ENCODE measurements at places on chromosomes 6 and 20. TPM values are rescaled to one million over a fixed set of nuclear protein-coding genes. Genes with fewer than 3 reads are reported as not detected.

Gene HLA-DQB1
- total RNA-seq: 267 TPM

DNA sequence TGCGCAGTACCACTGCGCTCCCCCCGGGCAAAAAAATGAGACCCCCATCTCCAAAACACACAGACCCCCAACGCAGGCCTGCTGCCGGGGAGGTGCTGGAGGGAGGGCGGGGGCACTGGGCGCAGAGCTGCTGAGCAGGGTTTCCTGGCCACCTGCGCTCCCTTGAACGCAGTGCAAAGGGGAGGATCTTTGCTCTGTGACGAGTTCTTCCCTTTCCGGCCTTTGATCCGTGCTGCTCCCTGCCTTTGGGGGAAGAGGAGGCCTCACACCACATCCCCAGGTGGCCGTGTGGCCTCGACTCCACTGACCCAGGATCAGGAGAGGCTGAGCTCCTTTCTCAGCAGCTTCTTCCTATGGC, 8.9 kb upstream of the COL20A1 start:
- H3K4me1 ChIP-seq: no peaks in the 10 kb centered on the region
- DNase-seq: no peak
- H3K27ac ChIP-seq: no peak overlapping the region
- H3K27me3 ChIP-seq: no peaks in the 10 kb centered on the region

DNA sequence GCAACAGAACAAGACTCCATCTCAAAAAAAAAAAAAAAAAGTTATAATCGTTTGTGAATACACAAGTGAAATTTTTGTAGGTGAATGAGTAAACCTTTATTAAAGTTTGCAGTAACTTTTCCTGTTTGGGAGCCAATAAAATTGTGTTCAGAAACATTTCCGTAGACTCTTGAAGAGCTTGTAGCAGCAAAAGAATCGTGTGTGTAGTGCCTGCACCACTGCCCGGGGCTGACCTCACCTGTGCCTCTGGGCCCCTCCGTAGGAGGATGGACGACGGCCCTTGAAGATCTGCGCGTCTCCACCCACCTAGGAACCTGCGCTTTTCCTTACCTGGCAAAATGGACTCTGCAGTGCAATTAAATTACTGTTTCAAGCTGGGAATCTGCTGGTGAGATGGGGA, 366.0 kb downstream of the THBS2 start:
- no peaks in the 10 kb centered on the region for H3K4me1 ChIP-seq
- H3K27ac ChIP-seq: no peak overlapping the region
- H3K4me3 ChIP-seq: no peak overlapping the region
- no peak for DNase-seq

DNA sequence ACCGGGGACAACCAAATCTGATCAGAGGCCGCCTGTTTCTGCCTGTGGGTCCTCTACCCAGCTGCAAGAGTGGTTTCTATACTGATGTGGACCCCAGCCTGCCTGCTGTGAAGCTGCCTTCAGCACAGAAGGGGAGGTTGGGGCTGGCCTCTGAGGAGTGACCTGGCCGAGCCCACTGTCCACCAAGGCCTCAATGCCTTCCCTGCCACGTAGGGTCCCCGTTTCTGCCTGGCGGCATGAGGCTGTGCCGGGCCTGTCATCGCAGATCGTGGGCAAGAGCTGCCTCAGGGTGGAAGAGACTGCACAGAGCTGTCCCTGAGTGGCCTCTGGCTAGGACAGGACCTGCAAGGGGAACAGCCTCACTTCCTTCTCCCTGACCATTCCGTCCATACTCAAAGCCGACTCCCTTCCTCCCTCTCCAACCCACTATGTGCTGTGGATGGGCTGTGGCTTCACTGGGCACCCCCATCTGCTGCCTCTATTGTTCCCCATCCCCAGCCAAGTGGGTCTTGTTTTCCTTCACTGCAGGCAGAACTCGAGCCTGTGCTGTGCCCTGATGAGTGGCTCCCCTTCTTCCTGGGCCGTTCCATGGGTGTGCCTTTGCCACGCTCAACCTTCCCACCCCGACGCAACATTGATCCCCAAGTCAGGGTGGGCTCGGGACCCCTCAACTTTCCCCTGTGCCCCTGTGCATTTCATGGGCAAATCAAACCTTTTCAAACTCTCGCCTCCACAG, 60.3 kb downstream of the ERMARD start:
- no peak overlapping the region for H3K27ac ChIP-seq
- peaks cover 4% of the 10 kb centered on the region for H3K27me3 ChIP-seq
- H3K36me3 ChIP-seq: no peaks in the 10 kb centered on the region

GRCh38 chr20:14913896-14914620, 576.6 kb upstream of the FLRT3 start:
- no peaks in the 10 kb centered on the region for H3K36me3 ChIP-seq
- H3K27ac ChIP-seq: no peak overlapping the region
- H3K4me3 ChIP-seq: no peak overlapping the region
- no peak for DNase-seq
